ENCODE measurements at places on chromosomes 2 and 18. TPM values are rescaled to one million over a fixed set of nuclear protein-coding genes. Genes with fewer than 3 reads are reported as not detected.

DNA sequence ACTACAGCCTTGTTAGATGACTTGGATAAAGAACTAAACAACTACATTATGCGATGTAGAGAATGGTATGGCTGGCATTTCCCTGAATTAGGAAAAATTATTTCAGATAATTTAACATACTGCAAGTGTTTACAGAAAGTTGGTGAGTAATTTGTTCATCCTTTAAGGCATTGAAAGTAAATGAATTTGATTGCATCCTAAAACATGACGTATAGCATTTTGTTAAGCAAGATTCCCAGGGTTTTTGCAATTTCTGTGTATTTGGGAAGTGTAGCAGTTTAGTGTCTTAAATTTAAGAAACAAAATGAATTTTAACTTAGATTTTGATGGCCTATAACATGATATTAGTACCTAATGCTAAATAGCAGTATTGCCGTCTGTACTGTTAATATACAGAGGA is 24.8 kb downstream of the NOP58 start:
- DNase-seq = no peak

DNA sequence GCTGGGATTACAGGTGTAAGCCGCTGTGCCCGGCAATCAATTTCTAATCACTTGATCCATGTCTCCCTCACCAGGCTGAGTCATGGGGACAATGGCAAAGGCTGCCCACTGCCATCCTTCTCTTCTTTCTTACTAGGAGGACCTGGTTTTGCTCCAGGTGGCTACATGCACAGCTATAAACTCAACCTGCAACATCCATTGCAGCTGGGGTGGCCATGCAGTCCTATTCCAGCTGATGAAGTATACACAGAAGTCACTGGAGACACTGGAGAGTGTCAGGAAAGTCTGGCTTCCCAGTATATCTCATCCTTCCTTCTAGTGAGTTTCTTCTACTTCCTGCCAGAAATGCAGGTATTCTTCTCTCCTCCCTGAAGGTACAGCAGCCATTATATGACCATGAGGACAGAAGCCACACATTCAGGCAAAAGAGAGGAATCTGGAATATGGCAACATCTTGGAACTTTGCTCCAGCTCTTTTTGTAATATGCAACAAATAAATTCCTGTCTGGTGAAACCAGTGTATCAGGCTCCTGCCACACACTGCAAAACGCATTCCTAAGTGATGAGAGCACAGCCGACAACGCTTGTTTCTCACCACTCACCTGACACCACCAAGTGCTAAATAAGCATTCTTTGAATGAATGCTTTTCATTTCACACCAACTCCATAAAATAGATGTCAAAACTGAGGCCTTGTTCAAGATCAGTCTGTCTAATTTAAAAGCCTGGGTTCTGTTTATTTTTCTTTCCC is 32.3 kb downstream of the SCTR start:
- DNase-seq = no peak

The ABCG5 gene
- total RNA-seq = not detected

DNA sequence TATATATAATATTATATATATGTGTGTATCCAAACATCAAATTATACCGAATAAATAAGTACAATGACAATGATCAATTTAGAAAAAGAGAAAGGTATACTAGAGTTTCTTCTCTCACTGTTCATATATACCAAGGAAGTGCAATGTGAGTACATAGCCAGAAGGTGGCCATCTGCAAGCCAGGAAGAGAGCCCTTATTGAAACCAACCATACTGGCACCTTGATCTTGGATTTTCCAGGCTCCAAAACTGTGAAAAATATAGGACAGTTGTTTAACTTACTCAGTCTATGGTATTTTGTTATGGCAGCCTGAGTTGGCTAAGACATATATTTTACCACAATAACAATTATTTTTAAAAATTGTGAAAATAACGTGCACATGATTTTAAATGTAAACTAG is 1490.2 kb upstream of the SLC39A10 start:
- peak; percentile 8 for DNase-seq

- DNase-seq = no peak
These were observed 2.1 kb downstream of the TMEM247 start for GRCh38 chr2:46481198-46482193.

DNA sequence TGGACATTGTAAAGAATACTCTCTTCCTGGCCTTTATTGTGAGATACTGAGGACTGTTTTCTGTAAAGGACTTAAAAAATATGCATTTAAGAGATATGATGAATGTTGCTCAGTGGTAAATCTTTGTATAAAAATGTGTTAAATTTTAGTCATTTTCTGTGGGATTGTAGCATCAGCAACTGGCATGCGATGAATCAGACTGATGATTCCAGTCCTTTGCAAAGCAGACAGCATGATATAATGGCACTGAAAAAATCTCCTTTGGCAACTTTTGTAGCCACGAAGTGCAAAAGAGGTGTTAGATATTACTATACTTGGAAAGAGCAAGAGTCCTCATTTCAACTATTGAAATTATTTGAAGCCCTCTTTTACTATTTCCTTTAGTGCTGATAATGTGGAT is 678.7 kb downstream of the PLCL1 start:
- no peak for DNase-seq

GRCh38 chr2:233307565-233307964 is at the start of gene SAG:
TSS of gene SAG (plus strand) at chr2:233307816. CDS start at chr2:233309190, 1,374 bp downstream.
- DNase-seq = no peak

The GREB1 gene
- total RNA-seq = 0.25 TPM

DNA sequence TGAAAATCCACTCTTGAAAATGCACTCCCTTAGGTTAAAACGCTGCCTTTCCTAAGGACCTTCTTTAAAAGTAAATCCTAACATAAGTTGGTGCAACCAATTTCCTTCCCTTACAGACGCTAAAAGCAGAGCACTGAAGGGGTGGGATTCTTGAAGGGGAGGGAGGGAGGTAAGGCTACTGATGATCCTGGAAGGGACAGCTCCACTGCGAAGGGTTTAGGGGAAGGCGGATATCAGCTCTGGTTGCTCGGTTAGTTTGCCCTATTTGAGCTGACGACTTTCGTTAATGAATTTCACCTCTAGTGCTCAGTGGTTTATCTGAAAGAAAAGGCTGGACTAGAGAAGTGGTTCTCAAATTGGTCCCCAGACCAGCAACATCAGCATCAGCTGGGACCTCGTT is 49.7 kb upstream of the SIGLEC15 start:
- no peak for DNase-seq

The UGT1A3 gene
- total RNA-seq = not detected

DNA sequence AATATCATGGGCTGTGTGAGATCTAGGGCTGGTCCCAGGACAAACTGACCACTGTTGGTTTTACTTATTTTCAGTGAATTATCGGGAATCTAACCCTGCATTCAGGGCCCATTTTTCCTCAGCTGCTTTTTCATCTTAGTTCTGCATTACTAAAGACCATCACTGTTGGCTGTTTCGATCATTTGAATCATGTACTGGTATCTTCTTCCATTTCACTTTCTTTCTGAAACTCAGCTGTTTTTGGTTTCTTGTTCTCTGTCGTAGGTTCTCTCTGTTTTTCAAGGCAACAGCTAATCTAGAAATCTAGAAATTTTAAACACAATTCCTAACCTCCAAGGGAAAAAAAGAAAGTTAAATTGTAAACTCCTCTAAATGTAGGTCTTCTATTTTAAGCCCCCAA is 159.9 kb upstream of the SESTD1 start:
- no peak for DNase-seq

The GALM gene
- 4.7 TPM for total RNA-seq

The ANKRD23 gene
- 5.7 TPM for total RNA-seq

The DSC2 gene
- not detected for total RNA-seq

The NTSR2 gene
- not detected for total RNA-seq

DNA sequence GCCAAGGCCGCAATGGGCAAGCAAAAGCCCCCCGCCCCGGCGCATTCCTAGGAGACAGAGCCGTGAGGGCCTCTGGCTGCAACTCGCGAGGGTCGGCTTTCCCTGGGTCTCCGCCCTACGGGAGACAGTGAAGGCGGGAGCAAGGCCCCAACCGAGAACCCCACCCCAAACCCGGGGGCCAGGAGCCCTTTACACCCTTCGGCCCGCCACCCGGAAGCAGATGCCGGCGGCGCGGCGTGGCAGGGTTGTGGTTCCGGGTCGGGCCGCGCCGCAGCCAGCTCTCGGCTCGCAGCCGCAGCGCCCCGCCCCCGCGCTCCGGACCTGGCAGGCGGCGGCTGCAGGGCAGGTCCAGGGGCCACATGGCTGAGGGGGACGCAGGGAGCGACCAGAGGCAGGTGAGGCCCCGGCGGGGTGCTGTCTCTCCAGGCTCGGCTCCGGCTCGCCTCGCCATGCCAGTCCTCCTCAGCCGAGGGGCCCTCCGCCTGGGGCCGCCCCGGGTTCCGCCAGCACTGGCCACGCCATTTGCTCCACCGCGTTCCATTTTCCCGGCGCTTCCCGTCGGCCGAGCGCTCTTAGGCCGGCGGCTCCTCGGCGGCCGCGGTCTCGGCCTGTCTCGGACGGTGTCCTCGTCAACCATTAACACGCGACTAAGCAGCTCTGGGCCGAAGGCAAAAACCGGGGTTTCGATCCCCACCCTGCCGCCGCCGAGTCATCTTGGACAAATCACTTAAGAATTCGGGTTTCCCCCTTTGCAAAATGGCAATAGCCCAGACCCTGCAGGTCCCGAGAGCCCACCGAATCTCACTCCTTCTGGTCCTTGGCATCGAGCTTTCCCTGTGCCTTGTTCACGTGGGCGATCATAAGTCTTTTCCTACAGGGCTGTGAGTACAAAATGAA is at the start of gene IMPACT:
Gene IMPACT (plus strand): TSS at position 273 of the 897 bp plus-strand sequence. CDS start 87 bp downstream, at position 360.
- peak; percentile 56 for DNase-seq

The BCL2L11 gene
- 40.1 TPM for total RNA-seq

DNA sequence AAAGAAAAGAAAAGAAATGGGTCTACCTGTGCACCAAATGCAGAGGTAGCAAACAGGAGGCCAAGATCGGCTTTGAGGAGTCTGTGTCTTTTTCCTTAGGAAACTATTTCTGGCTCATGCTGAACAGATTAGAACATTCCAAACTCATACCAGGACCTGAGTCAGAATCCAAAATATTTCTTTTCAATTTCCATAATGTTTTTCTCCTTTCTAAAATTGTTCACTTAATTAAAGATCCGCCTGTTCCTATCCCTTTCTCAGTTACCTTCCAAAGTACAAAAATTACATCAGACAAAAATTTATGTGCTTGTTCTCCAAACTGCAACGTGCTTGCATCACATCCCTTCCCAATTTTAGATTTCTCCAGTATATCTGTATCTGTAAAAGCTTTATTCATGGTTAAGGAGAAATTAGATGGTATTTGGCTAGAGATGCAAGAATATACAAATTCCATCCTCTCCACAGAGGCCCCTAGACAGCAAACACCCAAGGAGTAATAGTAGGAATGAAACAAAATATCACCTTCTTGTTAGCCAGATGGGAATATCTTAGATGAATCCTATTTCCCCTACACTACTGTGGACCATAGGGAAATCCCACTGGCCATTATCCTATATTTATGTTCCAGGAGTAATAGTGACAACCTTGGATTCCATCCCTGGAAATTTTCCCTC is 130.6 kb downstream of the LNPK start:
- no peak for DNase-seq

GRCh38 chr2:29242621-29243375 is 127.6 kb downstream of the CLIP4 start:
- no peak for DNase-seq

- no peak for DNase-seq
These were observed 106.9 kb downstream of the FARSB start for GRCh38 chr2:222548992-222549391.

All from CD8-positive, alpha-beta T cell (primary cell).